ENCODE measurements at places on chromosomes 2 and 18. TPM values are rescaled to one million over a fixed set of nuclear protein-coding genes. Genes with fewer than 3 reads are reported as not detected.

The NAT8 gene
- total RNA-seq: not detected

The GPBAR1 gene
- total RNA-seq: 0.26 TPM

The KIF1A gene
- 60.0 TPM for total RNA-seq

DNA sequence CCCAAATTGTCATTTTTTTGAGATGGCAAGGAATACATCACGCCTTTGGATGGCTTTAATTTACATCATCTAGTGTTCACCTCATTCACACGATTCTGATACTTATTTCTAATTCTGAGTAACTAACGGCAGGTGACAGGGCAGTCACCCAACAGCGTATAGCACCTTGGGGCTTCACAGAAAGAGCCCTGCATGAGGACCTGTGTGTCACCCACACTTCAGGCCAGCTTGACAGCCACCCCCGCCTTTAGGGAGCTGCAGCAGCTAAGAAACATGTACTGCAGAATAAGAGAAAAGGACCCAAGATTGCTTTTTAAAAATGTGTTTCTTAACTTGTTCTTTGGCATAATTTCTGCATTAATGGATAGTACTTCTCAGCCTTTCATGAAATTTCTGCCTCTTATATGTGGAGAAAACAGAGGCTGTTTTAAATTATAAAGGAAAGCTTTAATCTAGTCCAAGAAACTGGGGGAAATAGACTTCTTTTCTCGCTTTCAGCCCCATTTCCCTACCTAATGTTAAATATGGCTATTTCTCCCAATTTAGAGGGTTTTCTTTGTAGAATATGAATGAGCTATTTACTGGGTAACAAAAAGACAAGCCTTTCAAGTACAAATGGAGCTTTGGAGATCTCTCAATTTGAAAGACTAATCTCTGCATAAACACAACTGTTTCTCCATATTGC is 245.1 kb downstream of the LDLRAD4 start:
- DNase-seq: no peak
- H3K36me3 ChIP-seq: peaks cover 17% of the 10 kb centered on the region
- peaks cover 21% of the 10 kb centered on the region for H3K4me1 ChIP-seq
- no peak overlapping the region for H3K27ac ChIP-seq

DNA sequence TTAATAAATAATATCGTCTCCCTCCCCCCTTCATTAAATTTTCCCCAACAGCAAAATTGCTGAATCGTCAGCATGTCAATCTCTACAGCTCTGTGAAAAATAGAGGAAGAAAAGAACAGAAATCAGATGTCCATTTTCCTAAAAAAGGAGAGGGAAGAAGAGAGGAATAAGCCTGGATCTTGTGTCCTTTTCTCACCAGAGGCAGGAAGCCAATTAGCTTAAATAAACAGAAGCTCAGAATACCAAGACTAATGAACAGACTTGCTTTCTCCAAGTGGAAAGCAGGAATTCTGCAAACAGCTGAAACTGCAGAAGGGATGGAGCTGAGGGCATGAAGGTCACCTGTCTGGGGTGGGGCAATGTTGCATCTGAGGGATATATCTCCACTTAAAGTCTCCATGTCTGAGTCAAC is 265.7 kb downstream of the CCDC85A start:
- H3K27me3 ChIP-seq: no peaks in the 10 kb centered on the region
- H3K4me3 ChIP-seq: no peak overlapping the region
- H3K27ac ChIP-seq: peak overlapping the region; percentile 78
- H3K36me3 ChIP-seq: no peaks in the 10 kb centered on the region
- no peak for DNase-seq

- no peak overlapping the region for H3K4me3 ChIP-seq
- no peaks in the 10 kb centered on the region for H3K36me3 ChIP-seq
Measured at GRCh38 chr2:57908736-57909161, 137.9 kb upstream of the VRK2 start.

DNA sequence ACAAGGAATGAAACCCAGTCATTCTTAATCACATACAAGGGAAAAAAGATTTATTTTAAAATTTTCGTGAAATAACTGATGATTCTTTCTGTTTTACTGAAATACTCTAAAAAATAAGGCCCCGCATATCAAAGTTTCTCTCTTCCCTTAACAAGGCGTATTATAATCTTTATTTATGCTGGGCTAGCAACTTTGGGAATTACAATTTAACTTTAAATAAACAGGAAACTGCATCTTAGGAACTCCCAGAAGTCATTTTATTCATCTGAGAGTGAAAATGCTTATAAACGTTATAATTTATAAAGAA is 166.7 kb downstream of the TCF4 start:
- H3K36me3 ChIP-seq: no peaks in the 10 kb centered on the region
- peaks cover 31% of the 10 kb centered on the region for H3K4me1 ChIP-seq
- H3K4me3 ChIP-seq: no peak overlapping the region

GRCh38 chr2:73238976-73239375 is 4.9 kb downstream of the CCT7 start:
- H3K27ac ChIP-seq: no peak overlapping the region
- H3K27me3 ChIP-seq: no peaks in the 10 kb centered on the region
- H3K36me3 ChIP-seq: no peaks in the 10 kb centered on the region
- H3K4me3 ChIP-seq: no peak overlapping the region
- H3K4me1 ChIP-seq: peaks cover 40% of the 10 kb centered on the region
- DNase-seq: no peak

DNA sequence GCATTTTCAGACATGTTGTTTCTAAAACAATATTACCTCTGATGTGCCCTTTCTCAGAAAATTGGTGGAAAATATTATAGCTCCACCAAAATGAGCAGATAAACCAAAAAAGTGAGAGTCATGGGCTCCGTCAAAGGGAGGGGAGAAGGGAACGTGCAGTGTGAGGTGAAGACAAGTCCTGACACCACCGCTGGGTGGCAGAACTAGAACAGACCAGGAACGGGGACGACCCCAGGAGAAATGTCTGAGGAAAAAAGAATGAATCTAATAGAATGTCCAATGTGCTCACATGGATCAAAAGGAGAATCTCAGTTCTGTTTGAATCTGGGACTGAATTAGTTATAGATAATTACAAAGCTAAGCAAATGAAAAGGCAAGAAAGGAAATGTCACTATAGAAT is 22.6 kb upstream of the BCL2 start:
- H3K4me1 ChIP-seq: no peaks in the 10 kb centered on the region
- DNase-seq: no peak
- no peaks in the 10 kb centered on the region for H3K27me3 ChIP-seq
- no peak overlapping the region for H3K4me3 ChIP-seq
- H3K27ac ChIP-seq: no peak overlapping the region

The FBLN7 gene
- 0.77 TPM for total RNA-seq

The IL36RN gene
- total RNA-seq: not detected

The IL1A gene
- not detected for total RNA-seq

DNA sequence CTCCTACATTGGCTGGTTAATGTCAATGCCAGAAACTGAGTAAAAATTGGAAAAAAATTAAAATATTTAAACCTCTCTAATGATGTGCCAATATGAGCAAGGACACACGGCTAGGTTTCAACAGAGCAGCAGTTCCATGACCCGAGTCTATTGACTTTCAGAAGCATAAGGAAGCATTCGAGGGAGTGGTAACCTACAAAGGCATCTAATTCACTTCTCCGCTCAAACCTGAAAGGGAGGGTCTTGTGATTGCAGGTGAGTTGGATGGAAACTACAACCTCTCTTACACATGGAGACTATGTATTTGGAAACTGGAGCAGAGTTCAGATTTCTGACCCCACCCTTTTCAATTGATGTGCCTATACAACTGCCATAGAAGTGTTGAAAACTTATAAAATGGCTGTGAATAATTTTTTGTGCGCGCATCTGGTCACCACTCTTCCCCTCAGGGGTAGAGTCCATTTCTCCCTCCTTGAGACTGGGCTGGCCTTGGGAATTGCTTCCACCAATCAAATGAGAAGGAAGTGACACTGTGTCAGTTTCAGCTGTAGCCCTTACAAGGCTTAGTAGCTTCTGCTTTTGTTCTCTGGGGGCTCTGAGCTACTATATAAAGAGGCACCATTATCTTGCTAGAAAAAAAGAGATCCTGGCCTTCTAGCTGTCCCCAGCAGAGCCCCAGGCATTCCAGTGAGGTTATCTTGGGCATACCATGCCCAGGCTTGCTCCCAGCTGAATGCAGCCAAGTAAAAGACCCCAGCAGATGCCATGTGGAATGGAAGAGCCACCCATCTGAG is 278.0 kb downstream of the EPHA4 start:
- H3K4me1 ChIP-seq: no peaks in the 10 kb centered on the region
- no peak for DNase-seq
- H3K27ac ChIP-seq: no peak overlapping the region
- no peaks in the 10 kb centered on the region for H3K36me3 ChIP-seq

DNA sequence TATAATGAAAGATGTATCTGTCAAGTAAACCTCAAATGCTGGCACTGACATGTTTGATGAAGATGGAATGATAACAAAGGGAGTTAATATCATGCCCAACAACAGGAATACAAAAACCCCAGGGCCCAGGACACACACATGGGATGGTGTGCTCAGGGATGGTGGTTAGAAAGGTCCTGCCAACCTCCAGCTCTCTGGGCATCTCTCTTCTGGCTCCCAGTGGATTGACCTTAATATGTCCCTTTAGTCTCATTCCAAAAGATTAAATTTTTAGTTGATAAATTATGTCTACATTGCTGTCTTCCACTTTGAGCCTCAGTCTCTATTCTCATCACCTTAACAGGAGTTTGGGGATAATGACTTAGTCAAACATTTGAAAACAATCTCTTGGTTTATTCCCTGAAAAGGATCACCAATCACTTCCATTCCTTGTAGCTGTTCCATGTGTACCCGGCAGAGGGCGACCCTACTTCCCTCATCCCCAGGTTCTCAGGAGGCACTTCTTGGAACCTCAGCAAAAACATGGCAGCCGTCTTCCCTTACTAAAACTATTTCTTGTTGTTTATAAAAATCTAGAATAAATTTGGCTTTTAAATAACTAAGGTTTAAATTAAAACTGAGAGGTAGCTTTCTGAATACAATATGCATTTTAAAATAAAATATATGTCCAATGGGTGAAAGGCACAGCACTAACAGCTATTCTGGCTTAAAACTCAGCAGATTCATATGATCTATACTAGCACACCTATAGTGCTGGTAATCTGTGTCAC is 29.6 kb downstream of the MCEE start:
- no peaks in the 10 kb centered on the region for H3K27me3 ChIP-seq
- H3K4me3 ChIP-seq: no peak overlapping the region
- H3K36me3 ChIP-seq: no peaks in the 10 kb centered on the region

DNA sequence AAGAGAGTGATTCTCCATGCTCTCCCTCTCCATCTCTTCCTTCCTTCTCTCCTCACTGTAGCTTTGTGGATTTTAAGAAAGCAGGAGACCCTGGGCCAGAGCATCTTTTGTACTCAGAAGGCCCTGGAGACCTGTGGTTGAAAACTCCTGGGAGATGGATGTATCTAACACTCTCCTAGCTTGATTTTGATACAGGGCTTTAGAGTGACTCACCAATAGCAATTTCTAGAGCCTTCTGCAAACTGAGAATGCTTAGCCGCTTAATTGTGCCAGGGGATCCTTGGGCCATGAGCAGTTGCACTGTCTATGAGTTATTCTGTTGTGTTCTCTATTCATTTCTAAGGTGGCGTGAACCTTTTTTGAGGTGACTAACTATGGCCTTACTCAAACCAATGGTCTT is 17.7 kb downstream of the HOXD1 start:
- no peaks in the 10 kb centered on the region for H3K4me1 ChIP-seq
- H3K36me3 ChIP-seq: no peaks in the 10 kb centered on the region
- no peak for DNase-seq
- H3K27me3 ChIP-seq: peaks cover 16% of the 10 kb centered on the region
- H3K27ac ChIP-seq: no peak overlapping the region
- no peak overlapping the region for H3K4me3 ChIP-seq

The LAMA3 gene
- total RNA-seq: 2.8 TPM

Data from chondrocyte (in vitro differentiated cells).